ENCODE measurements at places on chromosomes 2 and 18.

GRCh38 chr18:5539391-5539790 lies 4.4 kb downstream of the EPB41L3 start:
- no peak for DNase-seq

DNA sequence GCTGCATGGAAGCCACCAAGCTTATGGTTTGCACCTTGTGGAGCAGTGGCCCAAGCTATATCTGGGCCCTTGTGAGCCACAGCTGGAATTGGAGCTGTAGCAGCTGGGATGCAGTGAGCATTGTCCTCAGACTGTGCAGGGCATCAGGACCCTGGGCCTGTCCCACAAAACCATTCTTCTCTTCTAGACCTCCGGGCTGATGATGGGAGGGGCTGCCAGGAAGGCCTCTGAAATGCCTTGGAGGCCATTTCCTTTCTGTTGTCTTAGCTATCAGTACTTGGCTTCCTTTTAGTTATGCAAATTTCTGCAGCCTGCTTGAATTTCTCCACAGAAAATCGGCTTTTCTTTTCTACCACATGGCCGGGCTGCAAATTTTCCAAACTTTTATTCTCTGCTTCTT lies 46.4 kb upstream of the CSRNP3 start:
- no peak for DNase-seq

DNA sequence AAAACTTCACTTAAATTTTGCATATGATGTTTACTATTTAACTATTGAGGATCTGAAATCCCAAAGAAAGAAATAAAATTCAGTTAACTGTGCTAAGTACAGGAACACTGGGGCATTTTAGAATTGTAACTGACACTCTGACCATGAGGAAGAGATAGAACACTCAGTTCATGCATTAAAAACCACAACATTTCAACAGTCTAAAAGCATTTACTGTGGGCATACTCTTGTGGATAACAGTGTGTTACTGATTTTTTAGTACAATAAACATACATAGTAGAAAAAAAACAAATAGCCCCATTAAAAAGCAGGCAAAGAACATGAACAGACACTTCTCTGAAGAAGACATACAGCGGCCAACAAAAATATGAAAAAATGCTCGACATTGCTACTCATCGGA lies 1122.7 kb upstream of the PIK3C3 start:
- no peak for DNase-seq

DNA sequence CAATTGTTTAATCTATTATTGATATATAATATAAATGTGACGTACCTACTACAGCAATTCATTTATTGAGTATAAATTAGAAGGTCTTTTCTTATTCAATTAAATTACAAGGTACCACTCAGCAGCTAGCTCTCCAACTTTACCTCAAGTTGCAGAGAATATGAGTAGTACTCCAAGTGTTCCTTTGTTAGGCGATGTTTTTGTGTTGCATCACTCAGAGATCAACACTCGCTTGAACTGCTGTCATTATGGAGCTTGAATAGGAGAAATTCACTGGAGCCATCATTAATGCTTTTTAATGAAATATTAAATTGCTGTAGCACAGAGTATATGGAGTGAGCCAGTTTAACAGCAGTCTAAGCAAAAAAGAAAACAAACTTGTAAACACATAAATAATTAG lies 320.0 kb downstream of the FSIP2 start:
- no peak for DNase-seq

DNA sequence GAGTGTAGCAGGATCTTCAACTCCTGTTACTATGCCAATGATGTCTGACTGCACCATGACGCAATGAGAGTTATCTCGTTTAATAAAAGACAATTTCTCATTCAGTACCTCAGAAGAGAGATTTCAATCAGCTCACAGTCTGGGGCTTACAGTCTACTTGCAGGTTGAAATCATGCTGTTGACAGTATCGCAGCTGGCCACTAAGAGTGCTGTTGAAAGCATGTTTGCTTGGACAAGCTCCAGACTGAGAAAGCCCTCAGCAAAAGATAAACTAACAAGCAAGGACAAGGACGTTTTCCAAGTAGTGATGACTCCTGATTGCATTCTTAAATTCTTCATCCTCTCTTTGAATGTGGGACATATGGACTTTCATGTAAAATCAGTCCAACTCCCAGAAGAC lies 145.2 kb upstream of the SYT4 start:
- DNase-seq: no peak

GRCh38 chr2:2730301-2730833 lies 399.3 kb upstream of the MYT1L start:
- no peak for DNase-seq

GRCh38 chr2:165239230-165239629 lies at the start of gene SCN2A:
Gene SCN2A (plus strand): TSS chr2:165239414. CDS start chr2:165295824, 56,410 bp downstream.
- no peak for DNase-seq

GRCh38 chr2:194867328-194867727 lies 789.7 kb upstream of the SLC39A10 start:
- no peak for DNase-seq

GRCh38 chr18:44341759-44342158 lies 338.9 kb upstream of the SETBP1 start:
- no peak for DNase-seq
